Activated naive CD4-positive, alpha-beta T cell treated with anti-CD3 and anti-CD28 coated beads, Interleukin-2, amount 10 ng/mL, durations not matched to agents 7 days and 5 days (primary cell): ENCODE measurements at places on chromosomes 11 and 22.

GRCh38 chr11:19789835-19790710 lies 77.4 kb downstream of the NAV2 start:
- no peak for DNase-seq

DNA sequence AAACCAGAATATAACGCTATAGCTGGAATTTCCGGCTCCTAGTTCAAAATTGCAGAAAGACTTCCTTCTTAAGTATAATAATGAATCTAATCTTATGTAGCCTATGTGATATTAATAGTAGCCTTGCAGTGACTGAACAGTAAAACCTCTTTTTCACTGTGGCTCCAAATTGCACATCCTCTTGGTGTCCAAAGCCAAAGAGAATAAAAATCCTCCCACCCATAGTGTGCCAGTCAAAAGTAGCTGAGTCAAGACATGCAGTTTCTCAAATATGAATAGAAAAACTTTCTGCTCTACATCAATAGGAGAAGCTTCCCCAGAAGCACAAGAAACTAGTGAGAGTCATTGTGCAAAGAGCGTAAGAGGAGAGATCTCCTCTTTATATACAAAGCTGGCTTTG lies 76.0 kb upstream of the PICALM start:
- DNase-seq = no peak

DNA sequence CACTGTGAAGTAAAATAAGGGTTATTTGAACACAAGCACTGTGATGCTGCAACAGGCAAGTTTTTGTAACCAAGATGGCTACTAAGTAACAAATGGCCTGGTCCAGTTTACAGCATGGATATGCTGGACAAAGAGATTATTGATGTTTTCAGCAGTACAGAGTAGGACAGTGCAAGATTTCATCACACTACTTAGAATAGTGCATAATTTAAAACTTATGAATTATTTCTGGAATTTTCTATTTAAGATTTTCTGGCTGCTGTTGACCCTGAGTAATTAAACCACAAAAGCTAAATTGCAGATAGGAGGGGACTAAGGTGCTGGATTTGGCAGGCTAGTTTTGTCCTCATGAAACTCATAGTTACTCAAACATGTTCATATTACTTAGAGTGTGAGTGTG lies 33.1 kb downstream of the CEP295 start:
- DNase-seq = no peak

GRCh38 chr22:30523646-30524489 lies 18.4 kb upstream of the SEC14L4 start:
- no peak for DNase-seq

- DNase-seq = no peak
Measured at GRCh38 chr11:113814181-113814580, 34.6 kb downstream of the CLDN25 start.

DNA sequence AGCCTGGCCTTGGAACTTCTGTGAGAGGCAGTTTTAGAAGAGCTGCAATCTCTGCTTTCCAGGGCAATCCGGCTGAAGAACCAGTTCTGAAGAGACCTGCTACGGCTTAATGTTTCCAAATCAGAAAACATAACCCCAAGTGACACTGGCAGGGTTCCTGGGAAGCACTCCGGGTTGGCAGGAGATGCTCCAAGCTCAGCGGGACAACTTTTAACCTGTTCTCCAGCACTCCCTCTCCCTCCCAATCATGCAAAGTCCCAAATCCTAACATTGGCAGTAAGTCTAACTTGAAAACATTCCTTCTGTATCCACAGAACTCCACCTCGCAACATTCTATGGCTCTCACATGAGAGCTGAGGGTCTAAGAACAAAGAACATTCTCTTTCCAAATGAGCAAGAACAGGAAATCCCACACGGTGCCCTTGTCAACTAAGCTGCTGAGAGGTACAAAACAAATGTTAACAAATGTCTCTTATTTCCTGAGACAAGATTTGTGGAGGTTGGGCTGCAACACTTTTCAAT lies 48.5 kb upstream of the MN1 start:
- DNase-seq = no peak

DNA sequence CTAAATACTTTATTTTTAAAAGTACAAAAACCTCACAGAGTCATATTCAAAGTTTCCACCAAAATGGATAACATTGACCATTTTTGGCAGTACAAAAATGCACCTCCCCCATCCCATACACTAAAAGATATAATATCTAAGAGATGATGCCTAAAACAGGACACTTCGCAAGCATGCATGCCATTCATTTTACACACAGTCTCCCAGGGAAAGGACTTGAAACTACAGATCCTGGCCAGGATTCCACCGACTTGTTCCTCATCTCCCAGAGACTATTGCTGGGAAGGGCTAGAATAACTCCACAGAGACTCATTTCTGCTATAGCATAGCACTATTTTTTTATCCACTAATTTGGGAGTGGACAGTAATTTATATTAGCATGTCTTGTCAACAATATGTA lies 81.7 kb downstream of the MTNR1B start:
- DNase-seq = no peak

DNA sequence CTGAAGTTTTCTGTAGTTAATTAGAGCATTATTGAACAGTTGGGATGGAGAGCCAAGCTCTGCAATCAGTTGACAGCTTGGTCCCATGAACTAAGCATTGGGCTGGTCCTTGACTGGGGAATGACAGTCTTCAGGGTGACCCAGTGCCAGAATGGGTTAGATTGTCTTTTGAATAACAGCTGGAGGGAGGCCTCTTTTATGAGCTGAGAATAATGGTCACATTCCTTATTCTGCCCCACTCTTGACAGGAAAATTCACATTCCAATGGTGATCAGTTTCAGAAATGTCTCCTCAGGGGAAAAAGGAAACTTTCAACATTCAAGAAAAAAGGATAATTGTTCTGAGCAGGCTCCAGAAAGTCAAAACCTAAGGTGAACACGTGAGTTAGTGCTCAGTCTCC lies 113.9 kb downstream of the KIRREL3 start:
- no peak for DNase-seq

- no peak for DNase-seq
Measured at GRCh38 chr22:22930222-22930497, 42.5 kb downstream of the IGLL5 start.

DNA sequence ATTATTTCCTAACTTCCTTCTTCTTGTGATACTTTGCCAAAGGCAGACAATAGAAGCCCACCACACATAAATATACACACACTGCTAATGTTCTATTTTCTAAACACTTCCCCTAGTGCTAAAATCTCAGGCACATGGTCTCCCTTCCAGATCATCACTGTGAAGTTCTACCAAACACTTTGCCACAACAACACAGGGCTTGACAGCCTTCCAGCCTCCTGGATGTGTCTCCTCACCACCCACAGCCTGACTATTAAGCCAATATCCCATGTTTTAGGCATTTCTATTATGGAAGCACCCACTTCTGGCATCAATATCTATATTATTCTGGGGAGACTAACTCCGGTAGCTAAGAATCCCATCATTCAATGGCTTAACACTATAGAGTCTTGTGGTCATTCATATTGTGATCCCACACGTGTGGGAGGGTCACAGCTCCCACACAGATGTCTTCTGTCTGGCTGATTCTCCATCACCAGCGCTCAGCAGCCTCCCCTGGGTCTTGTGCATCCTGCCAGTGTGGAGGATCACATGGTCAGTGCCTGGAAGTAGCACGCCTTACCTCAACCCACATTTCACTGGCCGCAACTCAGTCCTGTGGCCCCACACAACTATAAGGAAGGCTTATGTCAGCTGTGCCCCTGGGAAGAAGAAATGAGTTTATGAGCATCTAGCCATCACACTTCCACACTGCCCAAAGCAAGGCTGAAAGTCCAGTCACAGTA lies 29.0 kb downstream of the SPATA19 start:
- DNase-seq = no peak

DNA sequence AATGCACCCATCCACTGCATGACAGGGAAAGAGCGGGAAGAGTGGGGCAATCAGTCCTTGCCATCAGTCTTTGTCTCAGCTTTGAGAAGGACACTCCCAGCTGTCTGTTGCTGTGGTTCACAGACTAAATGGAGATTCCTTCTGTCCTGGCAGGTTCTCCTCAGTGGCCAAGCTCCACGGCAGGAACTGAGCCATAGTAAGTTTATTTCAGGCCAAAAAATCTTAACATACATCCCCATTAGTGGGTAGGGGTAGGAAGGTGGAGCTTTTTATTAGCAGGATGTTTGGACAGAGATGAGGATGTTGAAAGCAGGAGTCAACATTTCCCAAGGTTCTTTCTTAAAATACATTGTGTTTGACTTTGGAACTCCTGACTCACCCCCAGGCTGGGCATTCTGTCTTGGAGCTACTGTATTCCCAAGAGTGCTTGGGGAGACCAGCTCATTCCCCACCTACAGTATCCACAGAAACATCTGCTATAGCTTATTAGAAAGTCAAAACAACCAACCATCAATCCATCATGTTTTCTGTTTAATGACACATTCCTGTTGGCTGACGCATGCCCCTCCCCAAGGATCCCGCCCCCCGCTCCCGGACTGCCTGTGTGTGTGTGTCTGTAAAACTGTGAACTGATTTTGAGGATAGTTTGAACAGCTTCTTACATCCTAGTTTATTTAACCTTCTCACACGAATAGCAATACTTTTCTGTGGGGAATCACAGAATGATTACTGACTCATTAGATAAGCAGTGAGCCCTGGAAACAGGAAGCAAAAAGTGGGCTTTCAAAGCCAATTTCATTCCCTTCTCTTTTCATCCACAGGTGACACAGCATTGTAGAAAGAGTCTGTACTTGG lies 109.5 kb downstream of the CCDC81 start:
- no peak for DNase-seq

GRCh38 chr11:57460022-57460757 lies at the start of gene RTN4RL2:
TSS of gene RTN4RL2 (plus strand) at chr11:57460528. CDS start at chr11:57460866, 338 bp downstream.
- DNase-seq = peak; percentile 65

- DNase-seq = no peak
Measured at GRCh38 chr11:13440100-13440855, 22.7 kb downstream of the BTBD10 start.

DNA sequence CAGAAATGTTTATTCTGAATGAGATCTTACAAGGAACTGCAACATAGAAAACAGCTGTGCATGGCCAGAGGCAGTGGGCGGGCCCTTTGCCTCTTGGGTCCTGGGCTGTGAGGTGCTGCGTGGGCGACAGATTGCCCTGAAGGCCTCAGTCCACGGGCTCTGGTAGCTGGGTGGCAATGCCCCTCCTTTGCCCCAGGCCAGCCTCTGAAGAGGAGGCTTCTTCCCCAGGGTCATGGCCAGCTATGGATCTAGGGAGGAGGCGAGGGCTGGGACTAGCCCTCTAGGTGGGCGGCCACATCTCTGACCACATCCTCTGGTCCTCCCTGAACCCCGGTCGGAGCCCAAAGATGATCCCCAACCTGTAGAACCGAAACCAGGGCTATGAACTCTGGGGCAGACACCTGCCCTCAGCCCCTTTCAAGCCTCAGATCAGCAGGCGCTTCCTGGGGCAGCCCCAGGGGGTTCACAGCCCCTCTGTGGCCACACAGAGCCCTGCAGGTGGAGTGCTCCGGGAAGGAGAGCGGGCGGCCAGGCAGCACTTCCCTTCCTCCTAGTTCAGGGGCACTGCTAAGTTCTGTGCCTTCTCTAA lies 6.6 kb upstream of the CDC42BPG start:
- DNase-seq = peak; percentile 72

- no peak for DNase-seq
Measured at GRCh38 chr11:129652835-129653234, 162.8 kb upstream of the TMEM45B start.

DNA sequence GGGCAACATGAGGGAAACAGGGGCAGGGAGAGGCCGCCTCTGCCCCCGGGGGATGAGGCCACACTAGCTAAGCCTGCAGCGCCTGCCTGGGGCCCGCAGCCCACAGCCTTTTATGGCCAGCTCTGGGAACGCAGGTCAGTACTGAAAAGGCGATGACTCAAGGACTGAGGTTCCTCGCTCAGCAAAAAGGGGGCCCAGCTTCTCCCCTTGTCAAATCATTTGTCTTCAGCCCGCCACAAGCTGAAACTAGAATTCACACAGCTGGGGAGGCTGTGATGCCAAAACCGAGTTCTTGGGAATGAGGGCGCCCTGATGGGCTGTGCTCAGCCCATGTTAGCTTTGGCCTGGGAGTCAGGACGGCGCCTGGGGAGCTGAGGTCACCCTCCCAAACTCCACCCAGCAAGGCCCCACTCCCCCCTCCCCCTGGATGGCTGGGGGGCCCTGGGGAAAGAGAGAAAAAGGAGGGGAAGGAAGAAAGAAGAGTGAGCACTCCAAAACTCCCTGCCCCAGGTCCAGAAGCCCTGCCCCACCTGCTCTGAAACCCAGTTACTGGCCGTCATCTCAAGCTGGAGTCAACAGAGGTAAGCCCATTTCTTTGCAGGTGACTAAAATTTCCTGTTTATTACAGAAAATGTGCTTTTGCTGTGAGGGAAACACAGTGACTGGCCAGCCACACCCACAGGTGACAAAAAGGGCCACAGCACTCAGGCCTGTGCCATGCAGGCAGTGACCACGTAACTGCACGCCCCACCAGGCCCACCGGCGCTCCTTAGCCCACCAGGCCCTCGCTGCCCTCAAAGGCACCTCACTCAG lies 13.7 kb downstream of the EHD1 start:
- DNase-seq = no peak

- no peak for DNase-seq
Measured at GRCh38 chr11:69310934-69311766, 17.2 kb downstream of the MYEOV start.

DNA sequence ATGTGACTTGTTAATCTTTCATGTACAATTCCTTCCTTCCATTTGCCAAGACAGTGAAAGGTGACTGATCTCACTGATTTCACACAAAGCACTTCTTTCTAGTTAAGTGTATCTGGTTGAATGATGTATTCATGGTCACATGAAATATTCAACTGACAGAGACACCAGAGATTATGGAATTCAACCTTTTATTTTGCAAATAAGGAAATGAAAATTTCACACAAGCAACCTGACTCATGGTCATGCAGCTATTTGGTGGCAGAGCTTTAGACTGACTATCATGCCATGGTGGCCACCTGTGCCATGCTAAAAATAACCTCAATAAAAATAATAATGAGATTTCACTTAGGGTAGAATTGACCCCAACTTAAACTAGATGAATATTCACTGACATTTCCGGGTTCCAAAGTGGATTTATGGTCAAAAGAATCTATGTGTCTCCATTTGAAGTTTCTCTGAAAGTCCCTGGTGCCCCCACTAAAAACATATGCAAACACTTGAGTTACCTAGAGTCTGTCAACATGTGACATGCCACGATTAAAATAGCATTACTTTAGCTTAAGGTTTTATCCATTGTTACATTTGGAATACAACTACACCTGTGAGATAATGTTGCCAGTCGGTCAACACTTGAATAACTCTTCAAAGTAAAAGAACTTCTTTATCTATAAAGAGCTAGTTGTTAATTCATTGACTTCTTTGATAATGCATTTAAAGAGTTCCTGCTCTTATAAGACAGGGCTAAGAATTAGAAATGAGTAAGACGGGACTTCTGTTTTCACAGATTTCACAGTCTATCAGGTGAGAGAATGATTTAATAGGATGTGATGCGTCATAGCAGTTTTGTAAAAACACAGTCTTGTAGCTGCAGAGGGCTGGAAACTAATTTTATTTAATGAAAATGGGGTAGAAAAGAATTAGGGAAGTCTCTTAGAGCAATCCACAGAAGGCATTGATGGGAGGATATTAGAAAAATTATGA lies 94.6 kb upstream of the OR9G4 start:
- no peak for DNase-seq
